Left renal cortex interstitium (tissue), 4 donors: ENCODE measurements at places on chromosomes 3 and 15.

- DNase-seq: no peak
These were observed 25.6 kb upstream of the PLXND1 start for GRCh38 chr3:129632056-129632455.

DNA sequence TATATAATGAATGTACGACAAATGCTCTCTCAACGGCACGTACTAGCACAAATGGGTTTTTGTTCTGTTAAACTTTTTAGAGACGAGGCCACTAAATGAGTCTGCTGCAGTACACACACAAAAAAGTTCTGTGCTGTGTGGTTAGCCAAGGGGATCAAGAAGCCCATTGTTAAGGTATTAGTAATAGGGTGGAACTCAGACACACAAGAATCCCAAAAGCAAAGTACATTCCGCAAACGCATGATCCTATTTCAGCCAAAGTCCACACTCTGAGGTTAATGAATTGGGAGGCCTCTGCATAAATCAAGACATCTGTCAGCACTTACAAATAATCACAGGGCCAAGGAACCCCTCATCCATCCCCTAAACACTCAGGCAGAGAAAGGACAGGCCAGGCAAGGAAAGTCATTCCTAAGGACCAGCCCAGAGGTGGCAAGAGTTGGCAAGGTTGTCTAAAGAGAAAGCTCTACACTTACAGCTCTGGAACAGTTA lies 12.1 kb downstream of the OSBPL10 start:
- peak; percentile 52 for DNase-seq

DNA sequence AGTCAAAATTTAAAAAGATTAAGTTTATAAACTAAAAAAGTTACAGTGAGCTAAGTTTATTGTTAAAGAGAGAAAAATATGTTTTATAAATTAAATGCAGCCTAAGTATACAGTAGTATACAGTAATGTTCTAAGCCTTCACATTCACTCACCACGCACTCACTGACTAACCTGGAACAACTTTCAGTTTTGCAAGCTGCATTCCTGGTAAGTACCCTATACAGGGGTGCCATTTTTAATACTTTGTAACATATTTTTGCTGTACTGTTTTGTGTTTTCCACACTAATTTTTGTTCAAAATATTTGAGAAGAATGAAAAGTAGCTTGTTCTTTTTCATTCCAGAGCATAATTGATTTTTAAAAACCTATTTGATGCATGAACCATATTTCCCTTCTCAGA lies 524.9 kb downstream of the RBMS3 start:
- no peak for DNase-seq

GRCh38 chr3:26271848-26272247 lies 350.7 kb upstream of the LRRC3B start:
- no peak for DNase-seq

- no peak for DNase-seq
These were observed 194.3 kb upstream of the C2CD4B start for GRCh38 chr15:62359416-62359815.

- DNase-seq: no peak
These were observed 27.7 kb upstream of the LRRFIP2 start for GRCh38 chr3:37202035-37202434.

DNA sequence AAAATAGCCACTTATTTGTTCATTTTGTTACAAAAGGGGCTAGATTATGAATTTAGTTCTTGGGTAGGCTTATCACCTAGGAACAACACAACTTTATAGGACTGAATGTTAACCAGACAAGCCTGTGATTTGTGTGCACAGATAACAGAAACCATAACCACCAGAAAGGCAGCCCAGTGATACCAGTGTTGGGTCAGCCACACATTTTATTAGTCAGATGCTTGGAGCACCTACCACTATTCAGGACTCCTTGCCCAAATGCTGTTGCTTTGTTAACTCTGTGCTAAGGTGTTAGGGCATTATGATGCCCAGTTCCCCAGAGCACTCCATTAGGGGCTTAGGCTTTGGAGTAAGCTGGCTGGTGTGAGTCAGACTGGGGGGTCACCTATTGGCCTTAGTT lies 22.5 kb downstream of the PLCL2 start:
- no peak for DNase-seq

GRCh38 chr3:3707858-3708768 lies 91.1 kb upstream of the LRRN1 start:
- no peak for DNase-seq

DNA sequence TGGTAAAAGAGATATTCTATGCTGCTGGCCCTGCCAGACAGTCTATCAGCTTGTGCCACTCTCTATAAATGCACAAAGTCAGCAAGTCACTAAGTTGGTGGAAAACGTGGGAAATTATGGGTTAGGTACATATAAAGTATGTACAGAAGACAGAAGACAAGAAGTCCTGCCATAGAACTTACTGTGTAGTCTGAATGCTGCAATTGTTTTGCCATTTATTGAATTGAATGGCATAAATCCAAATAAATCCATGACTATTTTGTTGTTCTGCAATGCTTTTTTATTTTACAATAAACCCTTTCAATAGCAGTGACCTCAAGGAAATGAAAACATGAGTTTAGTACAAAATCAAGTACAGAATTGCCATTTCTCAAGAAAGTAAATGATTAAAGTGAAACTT lies 34.1 kb upstream of the TM4SF1 start:
- no peak for DNase-seq

DNA sequence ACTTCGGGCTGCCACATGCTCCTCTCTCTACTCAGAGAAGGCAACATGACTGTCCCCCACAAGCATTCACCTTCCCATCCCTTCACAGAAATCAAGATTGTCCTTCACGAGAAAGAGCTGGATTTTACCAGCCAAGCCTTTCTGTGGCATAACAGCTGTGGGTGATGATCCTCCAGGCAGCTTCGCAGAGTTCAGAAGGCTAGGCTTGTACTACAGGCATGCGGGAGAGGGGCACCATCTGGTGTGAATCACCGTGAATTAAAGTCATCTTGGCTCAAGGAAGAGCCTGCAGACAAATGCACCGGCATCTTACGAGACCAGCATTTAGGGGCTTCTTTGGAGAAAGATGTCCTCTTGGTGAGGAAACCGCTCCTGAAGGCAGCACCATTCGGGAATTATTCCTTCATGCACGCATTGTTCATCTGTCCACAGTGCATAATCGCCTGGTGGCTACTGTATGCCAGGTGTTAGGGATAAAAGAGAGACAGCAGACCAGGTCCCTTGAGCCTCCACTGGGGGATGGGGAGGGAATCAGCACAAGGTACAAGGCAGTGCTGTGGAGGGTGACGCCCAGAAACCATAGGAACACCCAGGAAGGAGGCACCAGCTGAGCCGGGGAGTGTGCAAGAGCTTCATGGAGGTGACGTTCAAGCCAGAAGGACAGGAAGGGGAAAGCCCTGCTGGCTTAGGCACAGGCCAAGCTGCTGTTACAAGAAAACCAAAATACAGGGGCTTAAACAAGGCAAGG lies 108.6 kb downstream of the TMEM266 start:
- DNase-seq: no peak

DNA sequence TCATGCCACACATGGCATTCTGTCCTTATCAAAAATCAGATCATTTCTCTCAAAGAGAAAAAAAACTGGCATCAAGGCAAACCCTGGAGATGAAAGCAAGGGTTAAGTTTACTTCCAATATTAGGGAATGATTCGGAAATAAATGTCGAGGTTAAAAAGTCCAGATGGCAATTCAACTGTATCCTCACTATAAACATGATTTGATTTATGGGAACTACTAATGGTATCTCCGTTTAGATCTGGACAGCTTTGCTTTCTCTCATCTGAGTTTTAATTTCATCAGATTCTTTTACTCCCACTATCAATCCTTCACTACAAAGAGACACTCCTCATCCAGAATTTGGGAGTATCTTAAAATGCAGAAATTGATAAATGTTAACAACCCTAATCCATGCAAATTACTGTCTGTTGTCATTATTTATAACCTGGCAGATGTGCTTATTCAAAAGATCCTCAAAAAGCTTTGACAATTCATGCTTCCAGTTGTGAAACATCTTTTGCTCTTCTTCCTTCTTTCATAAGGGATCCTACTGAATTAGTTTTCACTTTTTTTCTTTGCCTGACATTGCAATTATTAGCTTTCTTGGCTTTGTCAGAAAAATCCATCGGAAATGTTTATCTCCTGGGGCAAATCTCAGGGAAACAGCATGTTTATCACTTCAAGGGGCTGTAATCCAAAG lies 903.2 kb downstream of the MCTP2 start:
- peak; percentile 37 for DNase-seq

- no peak for DNase-seq
These were observed 29.8 kb downstream of the IRAK2 start for GRCh38 chr3:10194328-10195071.

- no peak for DNase-seq
These were observed 68.8 kb upstream of the IL12A start for GRCh38 chr3:159919873-159920272.

DNA sequence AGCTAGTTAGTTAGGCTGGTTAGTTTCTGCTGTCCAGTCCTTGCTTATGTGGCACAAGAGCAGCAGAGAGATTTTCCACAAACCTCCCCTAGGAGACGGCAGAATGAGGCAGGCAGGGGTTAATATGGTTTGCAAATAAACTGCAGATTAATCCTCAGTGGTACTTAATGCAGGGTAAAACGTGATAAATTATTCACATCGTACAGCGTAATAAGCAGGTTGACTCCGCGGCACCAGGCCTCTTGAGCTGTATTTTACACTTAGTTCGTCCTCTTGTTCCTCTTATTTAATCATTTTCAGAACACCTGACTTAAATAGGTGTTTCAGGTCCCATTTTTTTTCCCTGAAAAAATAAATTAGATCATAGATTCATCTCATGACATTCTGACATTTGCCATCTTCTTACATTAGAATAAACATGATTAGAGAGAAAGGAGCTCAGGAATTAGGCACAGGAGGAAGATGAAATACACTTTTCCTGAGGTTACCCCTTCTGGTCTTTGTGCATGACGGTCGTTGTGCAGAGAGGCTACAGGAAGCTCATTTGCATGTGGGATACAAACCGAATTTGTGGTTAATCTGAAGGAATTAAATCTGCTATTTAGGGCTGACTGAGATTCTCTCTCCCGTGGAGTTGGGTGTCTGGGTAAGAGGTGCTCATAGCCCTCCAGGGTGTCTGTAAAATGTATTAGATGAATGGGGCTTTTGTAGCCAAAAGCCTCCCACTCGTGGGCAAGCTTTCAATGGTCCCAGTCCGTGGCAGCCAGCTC lies 27.1 kb upstream of the VPS8 start:
- DNase-seq: no peak

DNA sequence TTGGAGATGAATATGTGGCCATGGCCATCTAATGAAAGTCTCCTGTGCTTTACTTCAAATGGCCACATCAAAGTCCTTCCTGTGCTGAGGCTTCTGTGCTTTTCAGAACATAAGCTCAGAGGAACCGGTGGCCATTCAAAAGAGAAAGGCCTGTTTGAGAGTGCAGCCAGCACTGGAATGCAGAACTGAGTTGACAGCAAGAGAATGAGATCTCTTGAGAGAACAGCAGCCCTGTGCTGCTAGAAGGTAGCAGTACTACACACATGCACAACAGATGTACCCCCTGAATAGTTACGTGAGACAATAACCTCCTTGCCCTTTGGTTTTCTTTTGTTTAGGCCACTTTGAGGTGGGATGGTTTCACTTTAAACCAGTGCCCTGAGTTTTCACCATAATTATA lies 292.5 kb downstream of the PTPRG start:
- no peak for DNase-seq

DNA sequence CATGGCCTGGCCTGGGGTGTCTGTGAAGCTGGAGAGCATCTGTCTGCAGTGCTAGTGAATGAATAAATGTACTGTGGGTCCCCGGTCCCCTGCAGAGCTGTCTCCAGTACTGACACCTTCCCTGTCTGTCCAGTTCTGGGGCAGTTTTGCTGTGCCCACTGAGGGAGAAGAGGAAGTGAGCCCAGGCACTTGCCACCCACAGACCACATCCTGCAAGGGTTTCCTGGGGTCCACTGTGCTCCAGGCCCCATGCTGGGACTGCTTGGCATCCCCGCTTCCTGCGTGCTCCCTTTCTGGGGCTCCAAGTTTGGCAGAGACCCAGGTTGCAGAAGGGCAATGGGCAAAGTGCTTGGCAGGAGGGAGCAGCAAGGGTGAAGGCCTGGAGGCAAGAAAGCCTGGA lies 4.9 kb upstream of the SLC6A6 start:
- DNase-seq: no peak

- DNase-seq: no peak
These were observed 58.8 kb downstream of the RNF13 start for GRCh38 chr3:149871855-149872254.

- no peak for DNase-seq
These were observed 59.4 kb downstream of the MAGEF1 start for GRCh38 chr3:184652465-184652864.

- peak; percentile 74 for DNase-seq
These were observed 131.6 kb downstream of the TPRA1 start for GRCh38 chr3:127458696-127459604.

- no peak for DNase-seq
These were observed 27.6 kb downstream of the PRR23E start for GRCh38 chr3:127220497-127220896.

DNA sequence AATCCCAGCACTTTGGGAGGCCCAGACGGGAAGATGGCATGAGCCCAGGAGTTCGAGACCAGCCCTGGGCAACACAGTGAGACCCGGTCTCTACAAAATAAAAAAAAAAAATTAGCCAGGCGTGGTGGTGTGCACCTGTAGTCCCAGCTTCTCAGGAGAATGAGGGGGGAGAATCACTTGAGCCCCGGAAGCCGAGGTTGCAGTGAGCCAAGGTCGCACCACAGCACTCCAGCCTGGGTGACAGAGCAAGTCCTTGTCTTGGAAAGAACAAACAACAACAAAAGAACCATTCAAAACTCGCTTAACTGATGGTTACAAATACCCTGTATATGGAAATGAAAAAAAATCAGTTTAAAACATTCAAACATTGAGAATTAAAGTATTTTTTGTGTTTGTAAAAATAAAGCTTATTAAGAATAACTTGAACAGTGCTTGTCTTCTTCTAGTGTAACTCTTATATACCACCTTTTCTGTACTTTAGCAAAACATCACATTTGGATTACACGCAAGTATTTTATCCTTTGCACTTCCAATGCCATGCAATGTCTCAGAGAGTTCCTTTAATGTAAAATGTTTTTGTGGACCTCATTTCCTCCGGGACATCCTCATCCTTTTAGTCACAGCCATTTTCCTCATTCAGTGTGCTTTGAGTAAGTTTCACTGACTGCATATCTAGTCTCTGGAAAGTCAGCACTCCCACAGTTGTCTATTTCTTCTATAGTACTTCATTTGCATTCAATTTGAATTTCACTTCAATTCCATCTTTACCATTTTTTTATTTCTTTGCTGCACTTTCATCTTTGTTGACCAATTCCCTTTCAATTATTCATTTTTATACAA lies 113.0 kb upstream of the GOLGA8J start:
- DNase-seq: no peak

GRCh38 chr3:7520059-7520458 lies 659.1 kb downstream of the GRM7 start:
- no peak for DNase-seq

DNA sequence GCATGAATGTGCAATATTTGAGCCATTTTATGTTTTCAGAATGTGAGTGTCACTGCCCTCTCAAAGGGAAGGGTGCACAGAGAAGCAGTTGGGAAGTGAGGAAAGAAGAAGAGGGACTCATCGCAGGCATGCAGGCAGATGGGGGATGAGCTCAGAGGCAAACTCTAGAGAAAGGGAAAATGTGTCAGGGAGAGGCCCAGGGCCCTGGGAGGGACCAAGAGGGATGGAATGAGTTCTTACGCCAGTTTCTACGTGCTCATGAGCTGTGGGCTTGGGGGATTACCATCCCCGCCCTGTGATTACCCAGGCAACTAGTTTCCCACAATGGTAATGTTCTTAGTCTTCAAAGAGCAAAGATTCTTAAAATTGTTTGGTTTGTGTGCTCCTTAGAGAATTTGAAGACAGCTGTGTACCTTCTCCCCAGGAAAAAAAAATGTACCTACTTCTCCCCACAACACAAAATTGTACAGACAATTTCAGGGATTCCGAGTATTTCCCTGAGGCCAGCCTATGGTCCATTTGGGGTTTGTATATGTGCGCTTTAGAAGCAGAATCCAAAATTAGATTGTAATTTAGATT lies 17.8 kb downstream of the GCSAM start:
- DNase-seq: no peak
